ENCODE measurements at places on chromosomes 7 and 10. TPM values are rescaled to one million over a fixed set of nuclear protein-coding genes. Genes with fewer than 3 reads are reported as not detected.
A peak's percentile ranks its signal among the peaks of the same experiment; 100 is the strongest.

Gene HTR5A
- total RNA-seq: not detected

Gene MAD1L1
- total RNA-seq: 72.7 TPM

Gene VAX1
- not detected for total RNA-seq

Gene TMUB1
- total RNA-seq: 78.3 TPM

Gene NAT16
- total RNA-seq: not detected

Gene TMEM184A
- not detected for total RNA-seq

Gene HYAL4
- not detected for total RNA-seq

Gene EGFR
- total RNA-seq: not detected

Gene RARRES2
- total RNA-seq: not detected

Gene GIMAP5
- total RNA-seq: 112 TPM

DNA sequence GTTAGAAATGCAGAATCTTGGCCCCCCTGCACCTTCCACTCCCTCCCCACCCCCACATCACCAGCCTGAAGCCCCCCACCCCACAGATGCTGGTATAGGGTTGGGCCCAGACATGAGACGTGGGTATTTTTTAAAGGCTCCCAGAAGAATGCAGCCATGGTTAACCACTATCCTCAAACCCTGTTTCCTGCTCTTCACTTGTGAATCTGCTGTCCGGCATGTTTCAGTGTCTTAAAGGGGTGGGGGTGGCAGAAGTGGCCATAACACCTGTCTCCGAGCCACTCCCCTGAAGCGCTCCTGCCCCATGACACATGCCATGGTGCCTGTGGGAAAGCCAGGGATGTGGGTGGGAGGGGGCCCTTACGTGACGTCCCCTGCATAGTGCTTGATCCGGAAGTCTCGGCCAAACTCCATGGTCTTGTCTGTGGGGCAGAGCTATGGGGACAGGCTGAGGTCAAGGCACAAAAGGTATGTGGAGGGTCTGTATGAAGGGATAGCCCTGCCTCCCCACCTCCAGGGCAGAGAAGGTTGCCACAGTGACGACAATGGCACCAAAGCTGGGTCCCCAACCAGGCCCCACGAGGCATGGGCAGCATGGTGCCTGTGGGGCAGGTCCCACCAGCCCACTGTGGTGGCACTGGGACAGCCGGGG, 9.6 kb downstream of the MYO1G start:
- no peak for DNase-seq

DNA sequence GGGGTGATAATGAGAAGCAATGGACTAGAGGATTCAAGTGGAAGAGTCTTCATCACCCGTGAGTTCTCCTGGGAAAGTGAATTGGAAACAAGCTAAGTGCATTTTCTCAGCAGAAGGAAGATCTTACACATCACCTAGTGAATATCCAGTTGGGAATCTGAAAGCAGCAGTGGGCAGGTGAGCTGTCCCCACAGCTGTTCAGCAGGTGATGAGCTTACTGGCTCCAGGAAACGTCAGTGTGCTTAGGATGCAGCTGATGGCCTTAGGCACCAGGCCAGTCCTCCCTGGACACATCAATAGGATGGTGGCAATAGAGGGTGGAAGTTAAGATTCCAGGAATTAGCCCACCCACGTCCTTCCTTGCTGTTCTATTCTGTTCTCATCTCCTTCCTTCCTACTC, 66.7 kb downstream of the NOD1 start:
- no peak for DNase-seq

GRCh38 chr7:133705596-133705995, 421.5 kb upstream of the LRGUK start:
- no peak for DNase-seq

DNA sequence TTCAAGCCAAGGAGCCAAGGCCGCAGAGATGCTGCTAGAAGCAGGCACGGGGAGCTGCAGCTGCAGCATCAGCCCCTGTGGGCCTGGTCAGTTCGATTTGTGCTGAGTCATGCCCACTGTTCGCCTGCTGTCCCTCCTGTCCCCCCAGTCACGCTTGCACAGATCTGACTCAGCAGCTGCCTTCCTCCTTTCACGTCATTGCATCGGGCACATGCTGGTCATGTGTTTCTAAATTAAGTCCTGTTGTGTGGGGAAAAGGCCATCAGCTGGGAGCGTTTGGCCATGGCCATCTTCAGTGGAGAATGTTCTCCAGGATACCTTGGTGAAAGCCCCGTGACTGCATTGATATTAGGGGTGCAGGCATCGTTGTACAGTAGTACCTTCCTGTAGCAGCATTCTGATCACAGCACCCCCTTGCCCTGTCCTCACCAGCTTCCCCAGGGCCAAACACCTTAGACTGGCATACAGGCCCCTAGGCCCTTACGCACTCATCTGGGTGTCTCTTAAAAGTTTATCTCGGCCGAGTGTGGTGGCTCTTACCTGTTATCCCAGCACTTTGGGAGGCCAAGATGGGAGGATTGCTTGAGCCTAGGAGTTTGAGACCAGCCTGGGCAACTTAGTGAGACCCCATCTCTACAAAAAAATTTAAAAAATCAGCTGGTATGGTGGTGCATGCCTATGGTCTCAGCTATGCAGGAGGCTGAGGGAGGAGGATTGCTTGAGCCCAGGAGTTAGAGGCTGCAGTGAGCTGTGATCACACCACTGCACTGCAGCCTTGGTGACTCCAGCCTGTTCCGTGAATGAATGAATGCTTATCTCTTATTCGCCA, 23.2 kb downstream of the POR start:
- no peak for DNase-seq

DNA sequence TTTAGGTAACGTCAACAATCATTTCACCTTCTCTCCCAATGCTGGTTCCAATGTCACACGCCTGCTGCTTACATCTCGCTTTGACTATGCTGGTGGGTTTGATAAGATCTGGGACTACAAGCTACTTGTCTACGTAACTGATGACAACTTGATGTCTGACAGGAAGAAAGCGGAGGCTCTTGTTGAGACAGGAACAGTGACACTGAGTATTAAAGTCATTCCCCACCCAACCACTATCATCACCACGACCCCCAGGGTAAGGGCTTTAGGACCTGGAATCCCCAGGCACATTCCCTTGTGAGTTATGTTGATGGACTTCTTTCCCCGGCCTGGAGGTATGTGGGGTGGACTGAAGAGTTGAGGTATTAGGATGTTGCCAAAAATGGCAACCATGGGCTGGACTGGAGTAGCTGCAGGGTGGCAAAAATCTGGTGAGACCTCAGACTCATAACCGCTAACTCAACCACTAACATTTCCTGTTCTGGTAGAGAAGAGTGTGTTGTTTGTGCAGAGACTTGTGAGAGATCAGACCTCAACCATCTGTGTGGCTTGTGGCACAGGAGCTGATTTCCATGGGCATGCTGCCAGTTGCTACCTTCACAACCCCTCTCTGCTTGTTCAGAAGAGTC, 59.2 kb downstream of the CDHR3 start:
- DNase-seq: peak; percentile 54

DNA sequence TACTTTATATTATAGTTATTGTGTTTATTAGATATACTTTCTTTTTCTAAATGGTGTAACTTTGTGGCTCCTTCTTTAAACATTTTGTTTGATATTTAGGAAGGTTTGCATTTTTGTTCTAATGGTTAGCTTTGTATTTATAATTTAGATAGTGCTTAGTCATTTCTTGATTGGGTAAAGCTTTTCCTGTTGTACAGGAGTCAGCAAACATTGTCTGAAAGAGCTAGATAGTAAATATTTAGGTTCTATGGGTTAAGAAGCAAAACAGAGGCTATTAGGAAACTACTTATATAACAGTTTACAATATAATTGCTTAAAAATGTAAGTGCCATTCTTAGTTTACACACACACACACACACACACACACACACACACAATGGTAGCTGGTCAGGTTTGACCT, 70.6 kb upstream of the CCDC6 start:
- no peak for DNase-seq

- no peak for DNase-seq
Observed at GRCh38 chr10:129775681-129776080, 188.4 kb downstream of the EBF3 start.

- no peak for DNase-seq
Observed at GRCh38 chr10:76628801-76629200, 1008.8 kb downstream of the KCNMA1 start.

DNA sequence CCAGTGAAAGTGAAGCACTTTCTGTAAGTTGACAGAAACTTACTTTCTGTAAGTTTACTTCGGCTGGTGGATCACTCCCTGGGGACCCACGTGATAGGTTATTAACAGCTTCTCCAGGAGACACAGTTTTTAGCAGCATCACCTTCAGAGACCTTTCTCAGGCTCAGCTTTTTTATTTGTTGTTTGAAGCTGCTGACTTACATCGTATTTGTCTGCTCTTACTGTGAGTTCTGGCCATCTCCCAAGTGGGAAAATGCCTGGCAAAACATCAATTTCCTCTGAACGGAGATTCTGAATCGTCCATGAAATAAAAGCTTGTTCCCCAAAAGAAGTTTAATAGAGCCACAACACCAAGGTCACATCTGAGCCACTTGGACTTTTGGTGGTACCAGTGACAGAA, 178.7 kb upstream of the PODXL start:
- DNase-seq: no peak

DNA sequence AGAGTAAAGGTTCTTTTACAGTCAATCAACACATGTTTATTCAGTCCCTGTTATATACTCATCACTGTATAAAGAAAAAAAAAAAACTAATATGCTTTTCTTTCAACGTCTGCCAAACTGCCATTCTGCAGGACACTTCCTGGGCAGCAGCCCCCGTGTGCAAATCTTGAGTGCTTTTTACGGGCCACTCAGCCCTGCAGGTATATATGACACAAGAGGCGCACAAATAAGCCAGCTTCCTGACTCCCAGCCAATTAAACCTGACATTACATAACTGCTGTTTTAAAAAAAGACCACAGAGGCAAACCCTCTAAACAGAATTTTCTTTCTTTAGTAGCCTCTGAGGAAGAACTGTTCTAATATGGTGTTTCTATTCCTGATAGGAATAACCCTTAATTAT, 263.0 kb upstream of the NEBL start:
- no peak for DNase-seq

DNA sequence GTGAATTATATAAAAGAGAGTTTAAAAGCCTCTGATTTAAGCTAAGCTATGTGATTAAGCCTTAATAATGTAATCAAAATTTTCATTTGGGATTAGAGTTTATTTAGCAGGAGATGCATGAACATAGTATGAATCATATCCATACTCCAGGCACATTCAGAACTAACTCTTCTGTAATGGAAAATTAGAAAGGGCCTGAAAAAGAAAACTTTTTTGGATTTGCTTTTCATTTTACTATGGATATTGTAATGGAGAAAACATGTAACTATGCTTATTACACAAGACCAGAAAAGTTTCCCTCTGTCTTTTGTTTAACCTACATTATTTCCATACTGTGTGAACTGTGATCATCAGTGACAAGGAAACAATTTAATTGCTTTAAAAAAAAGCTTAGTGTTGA, 22.0 kb downstream of the TES start:
- no peak for DNase-seq

DNA sequence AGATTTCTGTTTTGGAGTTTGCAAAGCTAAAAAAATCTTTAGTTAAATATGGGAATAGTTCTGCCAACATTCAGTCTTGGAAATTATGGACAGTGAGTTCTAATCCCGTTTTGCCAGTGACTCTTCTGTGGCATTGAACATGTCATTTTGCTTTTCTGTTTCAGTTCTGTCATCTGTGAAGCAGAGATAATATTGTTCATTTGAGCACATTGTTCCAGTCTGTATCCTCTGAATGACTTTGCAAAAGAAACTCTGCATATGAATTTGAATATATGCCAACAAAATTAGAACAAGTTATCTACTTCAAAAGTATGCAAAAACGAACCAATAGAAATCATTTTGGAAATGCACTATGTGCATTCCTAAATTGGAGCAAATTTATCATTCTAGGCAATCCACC, 746.0 kb upstream of the POT1 start:
- no peak for DNase-seq

GRCh38 chr10:24027107-24027506, 181.8 kb upstream of the KIAA1217 start:
- DNase-seq: no peak

DNA sequence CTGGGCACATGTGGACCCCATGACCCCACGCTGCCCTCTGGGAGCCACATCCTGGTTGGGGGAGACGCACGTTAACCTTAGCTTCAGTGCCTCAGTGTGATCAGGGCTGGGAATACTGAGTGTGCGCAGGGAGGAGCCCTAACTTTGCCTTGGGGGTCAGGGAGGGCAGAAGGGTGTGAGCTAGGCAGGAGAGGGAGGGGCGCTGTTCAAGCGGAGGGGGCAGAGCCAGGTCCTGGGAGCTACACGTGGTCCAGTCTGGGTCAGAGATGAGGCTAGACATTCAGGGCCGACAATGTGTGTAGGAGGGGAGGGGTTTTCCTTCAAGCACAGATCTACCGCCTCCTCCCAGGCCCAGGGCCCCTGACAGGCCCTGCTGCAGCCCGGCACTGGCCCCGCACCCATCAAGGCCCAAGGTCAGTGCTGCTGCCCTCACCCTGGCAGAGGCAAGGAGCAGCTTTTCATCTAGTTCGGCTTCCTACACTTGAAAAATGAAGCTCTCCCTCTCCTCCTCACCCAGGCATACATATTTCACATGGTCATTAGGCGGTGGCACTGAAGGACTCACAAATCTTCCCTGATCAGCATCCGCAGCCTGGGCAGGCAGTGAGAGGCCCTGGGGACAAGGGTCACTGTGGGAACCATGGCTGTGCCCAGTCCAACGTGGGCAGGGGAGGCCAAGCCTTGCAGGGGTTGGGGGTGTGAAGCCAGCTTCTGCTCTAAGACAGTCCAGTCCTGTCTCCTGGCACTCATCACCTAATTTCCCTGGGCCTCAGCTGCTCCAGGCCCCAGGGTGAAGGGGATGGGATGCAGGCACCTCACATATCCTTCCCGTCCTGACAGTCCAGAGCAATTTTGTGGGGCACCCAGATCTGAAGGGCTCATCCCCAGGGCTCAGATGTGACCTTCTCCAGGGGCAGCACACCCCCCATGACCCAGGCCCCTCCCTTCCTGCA, 47.3 kb downstream of the C10orf105 start:
- no peak for DNase-seq

GRCh38 chr10:122352817-122353525, 21.5 kb upstream of the PLEKHA1 start:
- no peak for DNase-seq

DNA sequence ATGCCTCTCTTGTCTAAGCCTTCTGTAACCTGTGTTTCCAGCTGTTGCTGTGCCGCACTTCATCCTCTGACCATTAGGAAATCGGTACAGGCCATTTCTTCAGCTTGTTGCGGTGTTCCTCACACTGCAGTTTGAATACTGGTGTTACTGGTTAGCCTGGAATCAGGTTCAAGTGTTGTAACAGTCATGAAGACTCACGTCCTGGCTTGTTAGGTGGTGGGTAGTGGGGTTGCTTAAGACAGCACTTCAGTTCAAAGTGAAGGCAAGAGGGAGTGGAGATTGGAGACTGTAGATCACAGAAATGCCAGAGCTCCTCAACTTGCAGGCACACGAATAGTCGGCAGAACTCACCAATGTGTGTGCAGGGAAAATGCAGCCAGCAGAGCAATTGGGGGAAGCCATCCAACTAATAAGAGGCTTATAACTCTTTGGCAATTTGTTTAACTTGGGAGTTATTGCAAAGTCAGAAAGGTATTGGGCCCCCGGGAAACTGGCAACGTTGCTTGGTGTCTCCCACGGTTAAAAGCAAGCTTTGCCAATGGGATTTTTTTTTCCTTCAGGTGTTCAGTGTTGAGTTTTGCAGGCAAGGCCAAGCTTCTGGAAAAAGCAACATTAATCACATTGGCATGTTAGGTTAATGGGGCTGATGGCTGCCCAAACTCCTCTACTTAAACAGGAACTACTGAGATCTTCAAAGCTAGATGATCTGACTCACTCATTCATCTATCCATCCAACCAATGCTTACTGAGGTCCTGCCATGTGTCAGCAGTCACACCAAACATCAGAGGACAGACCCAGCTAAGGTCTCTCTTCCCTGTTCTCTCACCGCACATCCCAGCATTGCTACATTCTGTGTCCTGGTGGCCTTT, 380.9 kb downstream of the GATA3 start:
- no peak for DNase-seq

All from activated naive CD8-positive, alpha-beta T cell treated with anti-CD3 and anti-CD28 coated beads, Interleukin-2, amount 10 ng/mL, durations not matched to agents 7 days and 5 days (primary cell).